ENCODE measurements at places on chromosomes 4 and X.

DNA sequence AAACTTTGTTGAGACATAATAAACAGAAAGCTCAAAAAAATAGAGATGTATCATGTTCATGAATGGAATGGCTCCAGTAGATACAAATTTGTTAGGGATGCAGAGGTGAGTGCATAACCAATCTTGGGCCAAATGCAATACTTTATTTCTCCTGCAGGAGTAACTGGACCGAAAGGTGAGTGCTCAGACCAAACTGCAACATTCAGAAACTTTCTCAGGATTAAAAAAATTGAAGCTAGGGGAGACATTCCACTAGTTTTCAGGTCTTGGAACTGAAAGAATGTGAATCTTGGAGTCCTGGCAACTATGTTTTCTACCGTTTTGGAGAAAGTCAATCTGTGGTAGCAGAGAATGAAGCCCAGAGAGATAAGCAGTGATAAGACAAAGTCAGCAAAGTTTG, 21.2 kb upstream of the LCORL start:
- DNase-seq: no peak

- DNase-seq: no peak
Observed at GRCh38 chrX:25012433-25012735, 3.4 kb downstream of the ARX start.

DNA sequence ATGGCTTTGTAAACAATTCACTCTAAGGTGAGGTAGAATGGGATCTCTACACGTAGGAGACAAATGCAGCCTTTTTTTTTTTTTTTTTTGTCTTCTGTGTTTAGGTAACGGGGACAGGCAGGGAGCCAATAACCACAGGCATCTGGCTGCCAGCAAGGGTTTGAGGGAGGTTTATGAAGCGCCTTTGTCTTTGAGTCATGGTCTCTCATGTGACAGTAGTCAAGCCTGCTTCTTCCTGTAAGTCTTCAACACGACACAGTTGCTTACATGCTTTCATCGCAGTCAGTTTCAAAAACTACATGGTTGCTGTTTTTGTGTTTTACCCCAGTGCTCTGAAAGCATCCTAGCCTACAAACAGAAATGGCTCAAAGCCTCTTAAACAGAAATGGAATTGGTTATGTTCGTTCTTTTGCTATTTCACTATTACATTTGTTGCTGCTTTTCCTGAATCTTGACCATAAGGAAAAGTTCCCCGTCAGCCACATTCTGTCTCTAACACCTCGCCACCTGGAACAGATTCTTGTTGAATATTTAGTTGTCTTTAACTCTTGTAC, 127.8 kb upstream of the METTL14 start:
- no peak for DNase-seq

DNA sequence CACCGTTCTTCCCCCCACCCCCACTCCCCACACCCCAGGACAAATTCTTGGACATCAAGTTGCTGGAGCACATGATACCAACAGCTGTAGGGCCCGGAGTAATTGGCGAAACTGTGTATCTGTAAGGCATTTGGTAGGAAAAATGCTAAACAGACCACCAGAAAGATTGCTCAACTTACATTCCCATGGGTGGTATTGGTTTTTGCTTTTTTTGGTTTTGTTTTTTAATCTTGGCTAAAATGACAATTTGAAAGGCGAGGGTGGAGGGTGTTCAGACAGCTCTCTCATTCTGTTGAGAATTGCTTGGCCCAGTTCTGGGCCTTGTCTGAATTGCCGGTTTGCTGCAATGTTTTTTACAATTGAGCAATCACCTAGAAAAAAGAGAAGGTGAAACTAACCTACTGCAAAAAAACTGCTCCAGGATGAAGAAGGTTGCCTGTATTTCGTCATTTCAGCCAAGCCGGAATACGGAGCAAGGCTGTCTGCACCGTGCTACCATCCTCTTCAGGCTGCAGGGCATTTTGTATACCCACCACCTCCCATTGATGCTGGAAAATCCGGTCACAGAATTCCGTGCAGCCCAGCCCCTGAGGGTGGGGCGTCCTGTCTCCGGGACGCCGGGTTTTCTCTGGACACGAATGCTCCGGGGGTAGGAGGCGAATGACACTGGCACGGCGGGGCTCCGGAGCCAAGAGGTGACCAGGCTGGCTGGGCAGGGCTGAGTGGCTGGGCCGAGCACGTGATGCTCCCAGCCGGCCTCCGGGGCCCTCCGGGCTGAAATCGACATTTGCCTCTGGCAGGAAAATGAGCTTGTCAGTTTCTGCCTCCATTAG, at the start of gene CLCN4:
Gene CLCN4 (plus strand): TSS at position 777 of the 833 bp plus-strand sequence. CDS start 28,058 bp downstream, outside the sequence.
- DNase-seq: no peak
